A172 (cell line): ENCODE measurements at places on chromosomes 2 and 18. TPM values are rescaled to one million over a fixed set of nuclear protein-coding genes. Genes with fewer than 3 reads are reported as not detected.

DNA sequence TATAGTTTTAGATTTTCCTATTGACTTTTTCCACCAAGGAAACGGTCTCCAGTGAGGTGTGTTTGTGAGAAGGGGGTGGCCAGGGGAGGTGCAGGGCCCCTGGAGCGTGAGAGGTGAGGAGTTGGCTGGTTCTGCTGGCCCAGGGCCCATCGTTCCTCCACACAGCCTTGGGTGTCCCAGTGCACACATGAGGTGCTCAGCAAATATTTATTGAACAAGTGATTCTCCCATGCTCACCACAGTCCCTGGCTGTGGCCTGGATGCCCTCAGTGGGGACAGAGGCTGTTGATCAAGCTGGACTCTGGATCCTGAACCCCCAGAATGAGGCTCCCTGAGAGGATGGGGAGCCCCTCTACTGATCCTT lies 5.0 kb downstream of the HAAO start:
- DNase-seq, result no peak

GRCh38 chr18:22689712-22690111 lies 243.4 kb upstream of the RBBP8 start:
- DNase-seq, result no peak

- DNase-seq, result no peak
Observed at GRCh38 chr2:160434254-160434948, 59.2 kb downstream of the RBMS1 start.

- no peak for DNase-seq
Observed at GRCh38 chr2:217327953-217328621, 468.2 kb upstream of the TNP1 start.

- DNase-seq, result peak; percentile 84
Observed at GRCh38 chr2:188978291-188979081, 4.3 kb downstream of the COL3A1 start.

GRCh38 chr18:73824671-73825070 lies 323.0 kb downstream of the FBXO15 start:
- DNase-seq, result no peak

DNA sequence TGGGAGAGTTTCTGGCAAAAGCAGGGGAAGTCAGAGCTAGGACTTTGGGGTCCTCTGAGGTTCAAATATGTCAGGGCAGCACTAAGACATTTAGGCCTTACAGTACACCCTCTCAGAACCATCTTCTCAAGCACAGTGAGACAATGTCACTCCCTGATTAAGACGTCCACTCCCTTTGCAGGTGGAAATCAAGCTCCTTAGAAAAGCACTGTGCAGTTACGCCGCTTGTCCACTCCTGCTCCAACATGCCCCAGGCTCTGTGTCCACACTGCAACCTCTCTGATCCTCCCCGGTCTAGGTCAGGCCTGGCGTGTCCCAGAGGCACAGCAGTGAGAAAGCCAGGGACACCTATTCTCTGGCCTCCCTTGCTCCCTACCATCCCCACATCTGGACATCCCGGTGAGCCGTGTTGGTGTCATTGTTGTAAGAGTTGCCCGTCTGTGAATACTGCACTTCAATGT lies 528.6 kb upstream of the ID2 start:
- DNase-seq, result no peak

DNA sequence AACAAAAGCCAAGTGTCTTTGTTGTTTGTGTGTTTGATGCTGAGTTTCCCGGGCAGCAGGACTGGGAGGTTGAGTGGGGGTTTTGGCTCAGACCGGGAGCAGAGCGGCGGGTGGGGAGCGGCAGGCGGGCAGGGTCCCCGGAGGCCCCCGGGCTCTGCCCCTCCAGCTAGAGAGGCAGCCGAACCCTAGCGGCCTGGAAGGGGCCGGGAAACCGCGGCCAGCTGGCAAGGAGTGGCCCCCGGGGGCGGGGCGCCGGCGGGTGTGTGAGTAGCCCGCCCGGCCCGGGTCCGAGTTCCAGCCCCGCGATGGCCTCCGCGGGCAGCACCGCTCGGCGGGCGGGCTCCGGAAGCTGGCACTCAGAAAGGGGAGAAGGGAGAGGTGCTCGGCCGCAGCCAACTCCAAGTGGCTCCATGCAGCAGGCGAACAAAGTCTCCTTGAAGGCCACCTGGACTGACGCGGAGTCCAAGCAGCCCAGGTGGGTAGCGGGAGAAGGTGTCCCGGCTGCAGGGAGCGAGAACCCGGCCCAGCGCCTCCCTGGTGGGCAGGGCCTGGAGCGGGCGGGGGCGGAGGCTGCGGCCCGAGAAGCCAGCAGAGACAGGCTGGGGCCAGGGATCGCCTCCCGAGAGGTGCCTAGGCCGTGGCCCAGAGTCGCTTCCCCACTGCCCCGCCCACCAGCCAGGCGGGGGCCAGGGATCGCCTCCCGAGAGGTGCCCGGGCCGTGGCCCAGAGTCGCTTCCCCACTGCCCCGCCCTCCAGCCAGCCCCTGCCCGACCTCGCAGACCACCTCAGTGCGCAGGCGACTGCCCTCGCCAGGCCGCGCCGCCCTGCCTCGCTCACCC lies at the start of gene ANKRD53:
Gene ANKRD53, plus strand, starts transcription at position 290 of the 839 bp plus-strand sequence. Its CDS starts 16 bp downstream, at position 306.
- no peak for DNase-seq

DNA sequence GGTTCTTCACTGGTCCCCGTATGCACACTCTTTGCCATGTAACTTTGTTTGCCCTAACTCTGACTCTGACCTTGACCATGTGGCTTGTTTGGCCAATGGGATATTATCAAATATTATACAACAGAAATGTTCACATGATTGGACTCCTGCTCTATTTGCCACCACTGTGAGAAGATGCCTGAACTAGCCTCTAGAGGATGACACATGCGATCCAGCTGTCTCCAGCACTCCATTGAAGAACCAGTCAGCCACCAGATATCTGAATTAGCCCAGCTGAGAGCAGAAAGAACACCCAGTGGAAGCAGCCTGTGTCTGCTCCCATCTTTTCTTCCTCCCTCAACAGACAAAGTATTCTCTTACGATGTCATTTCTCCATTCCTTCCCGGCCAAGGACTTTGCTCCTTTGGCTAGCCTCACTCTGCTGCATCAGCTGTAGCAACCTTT lies 412.1 kb downstream of the IRS1 start:
- no peak for DNase-seq

DNA sequence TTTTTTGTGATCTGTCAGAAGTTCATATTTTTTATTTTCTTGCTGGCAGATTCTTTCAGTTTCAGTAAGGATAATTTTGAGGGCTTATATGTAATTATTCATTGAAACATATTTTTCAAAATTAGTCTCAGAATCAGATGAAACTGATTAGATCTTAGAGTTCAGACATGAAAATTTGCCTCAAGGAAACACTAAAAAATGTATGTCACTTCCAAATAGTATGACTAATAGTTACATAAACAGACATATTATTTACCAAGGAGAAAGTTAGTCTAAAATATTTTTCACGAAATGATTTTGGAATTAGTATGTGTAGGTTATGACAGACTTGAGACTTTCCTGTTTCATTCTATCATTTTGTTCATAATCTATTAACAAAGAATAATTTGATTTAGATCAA lies 628.6 kb downstream of the CCDC85A start:
- DNase-seq, result no peak

DNA sequence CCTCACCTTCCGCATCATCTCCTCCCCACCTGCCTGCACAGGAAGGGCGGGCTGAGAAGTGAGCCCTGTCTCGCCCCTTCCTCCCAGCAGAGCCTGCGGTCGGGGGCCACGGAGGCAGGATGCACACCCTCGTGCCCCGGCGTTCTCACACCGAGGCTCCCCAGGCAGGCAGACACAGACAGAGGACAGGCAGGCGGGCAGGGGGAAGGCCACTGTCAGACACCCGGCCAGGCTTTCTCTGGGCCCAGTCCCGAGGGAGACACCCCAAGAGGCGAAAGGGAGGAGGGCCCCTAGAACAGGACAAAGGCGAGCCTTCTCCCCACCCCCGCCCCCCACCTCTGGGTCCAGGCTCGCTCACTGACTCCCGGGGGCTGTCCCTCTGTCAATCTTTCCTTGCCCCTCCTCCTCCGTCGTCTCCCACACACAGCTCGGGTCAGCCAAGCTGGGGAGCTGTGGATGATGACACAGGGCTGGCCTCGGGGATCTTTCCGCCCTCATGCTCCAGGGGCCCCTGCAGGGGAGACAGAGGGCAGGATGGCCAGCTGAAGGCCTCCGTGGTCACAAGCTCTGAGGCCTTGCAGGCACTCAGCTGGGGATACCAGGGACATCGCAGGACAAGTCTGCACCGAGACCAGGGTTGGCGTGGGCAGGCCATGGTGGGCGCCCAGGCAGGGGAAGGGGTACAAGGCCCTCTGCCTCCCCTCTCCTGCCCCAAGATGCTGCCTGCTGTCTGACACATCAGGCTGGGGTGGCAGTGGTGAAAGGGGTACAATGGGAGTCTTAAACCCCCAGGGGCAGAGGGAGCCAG lies 24.9 kb downstream of the BIN1 start:
- no peak for DNase-seq

GRCh38 chr2:69566669-69567068 lies 76.9 kb downstream of the AAK1 start:
- DNase-seq, result no peak

GRCh38 chr2:153622285-153622684 lies 143.7 kb upstream of the RPRM start:
- peak; percentile 11 for DNase-seq

- DNase-seq, result peak; percentile 97
Observed at GRCh38 chr2:234502285-234502918, 5.5 kb upstream of the ARL4C start.

GRCh38 chr18:4847056-4847455 lies 350.0 kb downstream of the AKAIN1 start:
- no peak for DNase-seq

DNA sequence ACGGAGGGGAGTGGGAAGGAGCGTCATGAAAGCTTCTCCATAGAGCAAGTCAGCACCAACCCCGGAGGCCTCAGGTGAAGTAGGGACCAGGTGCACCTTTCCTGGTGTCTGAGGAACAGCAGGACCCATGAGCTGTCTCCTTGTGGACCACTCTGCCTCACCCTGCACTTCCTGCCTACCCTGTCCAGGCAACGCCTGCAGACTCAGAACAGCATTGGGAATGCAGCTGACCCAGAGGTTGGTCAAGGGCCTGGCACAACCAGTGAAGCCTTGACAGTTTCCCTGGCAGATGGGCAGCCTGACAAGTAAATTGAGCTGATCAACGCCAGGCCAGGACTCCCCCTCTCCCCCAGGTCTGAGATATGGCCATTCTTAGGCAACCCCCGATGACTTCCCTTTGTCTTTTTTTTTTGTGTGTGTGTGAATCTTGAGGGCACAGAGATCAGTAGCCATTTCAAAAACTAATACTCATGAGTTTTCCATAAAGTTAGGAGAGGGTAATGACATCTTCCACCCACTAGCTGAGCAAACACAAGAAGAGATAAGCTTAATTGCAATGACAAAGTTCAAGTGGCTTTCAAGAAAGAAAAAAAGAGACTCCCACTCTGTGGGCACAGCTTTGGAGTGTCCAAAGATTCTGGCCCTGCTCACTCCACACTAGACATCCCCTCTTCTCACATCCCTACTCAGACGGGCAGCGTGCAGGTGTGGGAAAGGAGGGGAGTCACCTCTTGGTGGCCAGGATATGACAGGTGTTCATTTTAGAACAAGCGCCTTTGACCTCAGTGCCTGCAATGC lies 3.5 kb upstream of the FABP1 start:
- no peak for DNase-seq

DNA sequence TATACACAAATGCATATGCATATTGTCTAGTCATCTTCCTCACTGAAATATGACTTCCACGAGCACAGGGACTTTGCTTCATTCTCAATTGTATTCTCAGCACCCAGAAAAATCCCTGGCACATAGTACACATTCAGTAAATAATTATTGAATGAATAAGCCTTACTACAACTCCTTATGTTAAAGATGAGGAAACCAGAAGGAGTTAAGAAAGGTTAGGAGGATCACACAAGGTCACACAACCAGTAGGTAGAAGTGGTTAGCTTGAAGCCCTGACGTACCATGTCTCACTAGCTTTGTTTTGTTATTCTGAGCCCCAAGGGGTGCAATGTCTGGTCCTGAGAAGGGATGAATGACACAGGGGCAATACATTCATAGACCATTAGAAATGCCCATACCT lies 220.9 kb upstream of the PID1 start:
- peak; percentile 29 for DNase-seq

- DNase-seq, result no peak
Observed at GRCh38 chr2:201264472-201265173, 4.3 kb downstream of the CASP8 start.

DNA sequence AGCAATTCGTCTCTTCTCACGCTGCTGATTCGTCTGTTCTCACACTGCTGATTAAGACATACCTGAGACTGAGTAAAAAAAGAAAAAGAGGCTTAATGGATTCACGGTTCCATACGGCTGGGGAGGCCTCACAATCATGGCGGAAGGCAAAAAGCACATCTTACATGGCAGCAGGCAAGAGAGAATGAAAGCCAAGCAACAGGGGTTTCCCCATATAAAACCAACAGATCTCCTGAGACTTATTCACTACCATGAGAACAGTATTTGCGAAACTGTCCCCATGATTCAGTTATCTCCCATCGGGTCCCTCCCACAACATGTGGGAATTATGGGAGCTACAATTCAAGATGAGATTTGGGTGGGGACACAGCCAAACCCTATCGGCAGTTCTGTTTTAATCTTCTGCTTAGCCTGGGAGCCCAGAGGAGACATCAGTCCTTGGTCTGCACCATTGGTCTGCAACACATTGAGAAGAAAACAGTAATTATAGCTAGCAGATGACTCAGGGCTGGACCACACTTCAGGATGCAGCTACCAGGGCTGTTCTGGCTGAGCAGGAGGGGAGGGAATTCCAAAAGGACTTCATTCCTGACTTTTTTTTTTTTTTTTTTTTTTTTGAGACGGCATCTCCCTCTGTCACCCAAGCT lies 69.4 kb downstream of the CABLES1 start:
- no peak for DNase-seq

- DNase-seq, result no peak
Observed at GRCh38 chr2:53498210-53498609, 269.4 kb upstream of the CHAC2 start.

DNA sequence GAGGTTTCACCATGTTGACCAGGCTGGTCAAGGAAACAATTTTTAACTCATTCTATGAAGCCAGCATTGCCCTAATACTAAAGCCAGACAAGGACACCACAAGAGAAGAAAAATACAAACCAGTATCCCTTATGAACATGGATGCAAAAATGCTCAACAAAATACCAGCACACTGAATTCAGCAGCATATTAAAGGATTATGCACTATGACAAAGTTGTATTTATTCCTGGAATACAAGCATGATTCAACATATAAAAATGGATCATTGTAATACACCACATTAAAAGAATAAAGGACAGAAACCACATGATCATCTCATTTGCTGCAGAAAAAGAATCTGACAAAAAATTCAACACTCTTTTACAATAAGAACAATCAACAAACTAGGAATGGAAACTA lies 138.7 kb downstream of the RAB3GAP1 start:
- DNase-seq, result no peak

The IL1A gene
- 0.05 TPM in 1 of 2 replicates, not detected in the other for total RNA-seq

The NFU1 gene
- total RNA-seq, result 92.9 and 185 TPM in 2 replicates

The RTKN gene
- 23.1 and 33.3 TPM in 2 replicates for total RNA-seq

The GAL3ST2 gene
- total RNA-seq, result not detected in 2 replicates

The SATB2 gene
- total RNA-seq, result 8.8 and 10.2 TPM in 2 replicates

The POTEI gene
- total RNA-seq, result not detected in 2 replicates

The CLEC4F gene
- not detected in 2 replicates for total RNA-seq

The TMEM169 gene
- 0.48 and 0.52 TPM in 2 replicates for total RNA-seq
